Central memory CD8-positive, alpha-beta T cell (primary cell): ENCODE measurements at places on chromosomes 2 and 18.

- DNase-seq, result no peak
Measured at GRCh38 chr2:236720974-236721540, 151.4 kb downstream of the ACKR3 start.

GRCh38 chr18:80109676-80110078, 615 bp downstream of the ADNP2 start:
- peak; percentile 22 for DNase-seq

GRCh38 chr18:75037689-75037955, 171.3 kb downstream of the PTGR3 start:
- no peak for DNase-seq

DNA sequence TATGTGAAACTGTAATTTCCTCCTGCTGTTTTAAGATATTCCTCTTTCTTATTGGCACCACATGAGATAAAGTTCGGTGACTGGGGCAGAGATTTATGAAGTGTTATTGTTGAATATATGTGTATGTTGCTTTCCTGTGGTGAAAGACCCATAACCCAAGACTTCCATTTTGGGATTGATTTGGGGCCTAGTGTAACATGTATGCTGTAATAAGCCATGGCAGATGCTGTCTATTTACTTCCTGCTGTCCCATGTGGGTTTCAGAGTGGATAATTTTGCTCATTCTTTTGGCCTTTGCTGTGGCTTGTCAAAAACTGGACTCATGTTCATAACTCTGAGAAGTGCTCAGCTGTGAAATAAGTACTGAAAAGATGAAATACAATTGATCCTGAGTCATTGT, 10.8 kb upstream of the MYO1B start:
- no peak for DNase-seq

DNA sequence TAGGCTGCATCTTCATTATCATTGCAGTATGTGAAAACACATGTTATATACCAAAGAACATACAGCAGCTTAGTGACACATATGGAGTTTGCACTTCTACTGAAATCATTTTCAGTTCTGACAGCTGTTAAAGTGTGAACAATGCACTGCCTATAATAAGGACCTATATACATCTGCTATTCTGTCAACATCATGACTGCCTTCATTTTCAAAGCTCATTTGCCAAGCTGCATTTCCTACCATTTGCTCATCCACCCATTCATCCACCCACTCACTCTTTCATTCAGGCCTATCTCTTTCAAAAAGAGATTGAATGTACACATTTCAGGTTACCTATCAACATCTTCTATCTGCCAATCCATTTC, 81.7 kb upstream of the STK17B start:
- DNase-seq, result no peak

- no peak for DNase-seq
Measured at GRCh38 chr18:58303363-58303762, 259.3 kb downstream of the NEDD4L start.
